HAP-1 (cell line): ENCODE measurements at places on chromosomes 12 and 14.

- DNase-seq: no peak
Observed at GRCh38 chr14:94517641-94518257, 8.5 kb upstream of the SERPINA12 start.

DNA sequence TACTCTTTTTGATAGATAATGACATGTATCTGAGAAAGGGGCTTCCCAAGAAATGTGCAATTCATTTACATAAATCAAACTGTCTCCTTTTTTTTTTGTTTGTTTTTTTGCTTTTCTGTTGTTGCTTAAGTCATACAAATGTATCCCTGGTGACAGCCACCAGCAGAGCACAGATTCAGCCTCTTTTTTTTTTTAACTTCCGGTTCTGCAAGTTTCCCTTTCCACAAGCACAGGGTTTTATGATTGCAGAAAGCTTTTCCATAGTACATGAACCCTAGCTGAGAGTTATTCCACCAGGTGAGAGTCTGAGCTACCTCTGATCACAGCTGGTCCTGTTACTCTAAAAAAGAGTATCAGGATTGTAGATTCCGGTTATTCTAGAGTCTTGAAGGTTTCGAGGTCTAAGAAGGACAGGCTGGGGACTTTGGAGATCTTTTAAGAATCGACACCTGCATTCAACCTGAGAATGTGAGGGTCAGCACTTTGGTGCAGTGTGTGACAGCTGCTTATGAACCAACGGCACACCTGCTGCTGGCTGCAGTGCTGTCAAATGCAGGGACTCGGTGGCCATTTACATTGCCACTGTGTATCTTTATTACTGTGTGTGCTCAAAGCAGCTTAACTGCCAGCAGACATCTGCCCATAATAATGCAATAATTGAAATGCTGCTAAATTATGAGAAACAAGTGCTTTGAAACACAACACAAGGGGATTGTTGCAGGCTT is 551.7 kb downstream of the NRXN3 start:
- DNase-seq: no peak

- no peak for DNase-seq
Observed at GRCh38 chr14:32561520-32561919, 232.4 kb downstream of the AKAP6 start.

DNA sequence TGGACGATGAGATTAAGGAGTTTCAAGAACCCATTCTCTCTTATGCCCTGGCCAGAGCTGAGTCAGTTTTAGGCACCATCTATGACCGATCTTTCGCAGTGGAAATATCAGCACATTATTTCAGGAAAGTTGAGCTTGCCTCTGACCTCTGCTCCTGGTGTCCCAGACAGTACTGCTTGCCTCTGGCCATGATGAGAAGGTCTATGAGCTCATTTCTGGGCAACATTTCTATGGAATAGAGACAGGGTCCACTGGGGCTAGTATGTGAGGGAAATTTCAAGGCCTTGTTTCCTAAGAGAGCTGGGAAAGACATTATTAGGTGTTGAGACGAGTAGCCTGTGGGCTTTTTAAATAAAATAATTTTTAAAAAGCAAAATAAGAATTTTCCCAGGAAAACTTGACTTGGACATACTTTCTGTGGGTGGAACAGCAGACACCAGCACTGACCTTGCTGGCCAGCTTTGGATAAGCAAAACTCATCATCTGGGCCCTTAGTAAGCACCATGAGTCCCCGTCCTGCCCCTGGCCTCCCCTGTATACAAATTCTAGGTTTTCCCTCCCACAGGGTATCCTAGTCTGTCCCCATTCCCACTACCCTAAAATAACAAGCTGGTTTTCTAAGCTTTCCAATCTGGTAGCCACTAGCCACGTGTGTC is 43.4 kb downstream of the DIO2 start:
- DNase-seq: no peak

GRCh38 chr14:84891404-84891803 is 638.5 kb upstream of the FLRT2 start:
- DNase-seq: no peak

GRCh38 chr14:36424478-36425102 is 95.4 kb downstream of the NKX2-1 start:
- no peak for DNase-seq

- DNase-seq: no peak
Observed at GRCh38 chr12:75337905-75338304, 3.4 kb downstream of the GLIPR1L1 start.

GRCh38 chr14:29558516-29558915 is 369.1 kb downstream of the PRKD1 start:
- DNase-seq: no peak

- DNase-seq: no peak
Observed at GRCh38 chr12:109444259-109444658, 32.8 kb downstream of the KCTD10 start.

DNA sequence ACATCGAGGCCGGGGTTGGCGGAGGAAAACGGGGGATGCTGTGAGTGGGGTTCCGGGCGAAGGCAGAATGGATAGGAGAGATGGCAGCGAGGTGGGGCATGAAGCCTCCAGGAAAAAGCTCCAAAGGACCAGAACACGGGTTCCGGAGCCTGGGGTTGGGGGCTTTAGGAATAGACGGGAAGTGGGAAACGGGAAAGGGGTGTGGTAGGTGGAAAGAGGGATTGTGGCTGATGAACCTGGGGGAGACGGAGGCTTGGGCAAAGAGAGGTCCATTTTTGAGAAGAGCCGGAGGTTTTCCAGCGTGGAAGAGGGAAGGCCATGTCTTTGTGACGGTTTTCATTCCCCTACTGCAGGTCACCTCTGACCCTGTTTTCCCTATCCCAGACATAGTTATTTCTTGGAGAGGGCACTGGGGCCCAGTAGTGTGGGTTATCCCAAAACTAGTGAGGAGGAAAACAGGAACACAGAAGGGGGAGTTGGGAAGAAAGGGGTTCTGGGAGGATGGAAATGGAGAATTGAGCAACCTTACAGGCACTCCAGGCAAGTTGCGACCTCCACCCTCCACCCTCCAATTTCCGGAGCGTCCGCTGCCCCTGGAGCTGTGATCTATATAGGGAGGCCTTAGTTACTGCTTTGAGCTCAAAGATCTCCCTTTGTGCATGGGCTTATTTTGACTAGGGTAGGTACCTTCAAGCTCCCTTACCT is 1.1 kb downstream of the ATN1 start:
- no peak for DNase-seq

- no peak for DNase-seq
Observed at GRCh38 chr14:93706360-93706955, 81.8 kb downstream of the PRIMA1 start.

DNA sequence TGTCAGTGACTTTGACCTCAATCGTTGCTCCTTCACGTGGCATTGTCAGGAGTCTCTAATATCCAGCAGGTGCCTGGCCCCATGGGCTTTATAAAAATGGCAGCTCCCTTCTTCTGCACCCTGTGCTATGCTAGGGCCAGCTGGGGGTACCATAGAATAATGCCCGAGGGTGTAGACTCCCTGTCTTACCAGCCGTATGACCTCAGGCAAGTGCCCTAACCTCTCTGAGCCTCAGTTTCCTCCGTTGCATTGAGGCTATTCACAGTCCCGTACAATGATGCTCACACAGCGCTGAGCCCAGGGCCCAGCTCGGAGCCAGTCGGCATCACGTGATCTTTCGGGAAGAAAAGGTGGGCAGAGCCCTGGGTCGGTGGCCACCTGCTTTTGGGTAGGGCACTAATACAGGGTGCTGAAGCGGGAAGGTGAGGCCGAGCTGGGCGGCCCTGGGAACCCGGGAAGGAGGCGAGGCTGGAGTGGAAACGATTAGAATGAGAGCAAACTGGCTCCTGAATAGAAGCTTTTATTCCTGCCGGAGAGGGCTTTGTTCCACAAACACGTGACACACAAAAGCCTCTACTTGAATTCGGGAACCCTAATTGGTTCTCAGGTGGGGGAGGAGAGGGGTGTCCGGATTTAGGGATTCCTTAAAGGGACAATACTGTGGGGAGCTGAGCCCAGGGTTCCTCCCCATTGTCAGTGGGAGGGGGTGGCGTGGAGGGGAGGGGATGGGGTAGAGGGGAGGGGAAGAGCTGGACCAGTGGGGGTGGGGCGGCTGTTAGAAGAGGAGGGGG is 19.9 kb upstream of the MSI1 start:
- DNase-seq: peak; percentile 98

GRCh38 chr12:26918321-26919215 is 19.2 kb downstream of the INTS13 start:
- peak; percentile 29 for DNase-seq

- no peak for DNase-seq
Observed at GRCh38 chr12:97435153-97435552, 27.5 kb upstream of the RMST start.

DNA sequence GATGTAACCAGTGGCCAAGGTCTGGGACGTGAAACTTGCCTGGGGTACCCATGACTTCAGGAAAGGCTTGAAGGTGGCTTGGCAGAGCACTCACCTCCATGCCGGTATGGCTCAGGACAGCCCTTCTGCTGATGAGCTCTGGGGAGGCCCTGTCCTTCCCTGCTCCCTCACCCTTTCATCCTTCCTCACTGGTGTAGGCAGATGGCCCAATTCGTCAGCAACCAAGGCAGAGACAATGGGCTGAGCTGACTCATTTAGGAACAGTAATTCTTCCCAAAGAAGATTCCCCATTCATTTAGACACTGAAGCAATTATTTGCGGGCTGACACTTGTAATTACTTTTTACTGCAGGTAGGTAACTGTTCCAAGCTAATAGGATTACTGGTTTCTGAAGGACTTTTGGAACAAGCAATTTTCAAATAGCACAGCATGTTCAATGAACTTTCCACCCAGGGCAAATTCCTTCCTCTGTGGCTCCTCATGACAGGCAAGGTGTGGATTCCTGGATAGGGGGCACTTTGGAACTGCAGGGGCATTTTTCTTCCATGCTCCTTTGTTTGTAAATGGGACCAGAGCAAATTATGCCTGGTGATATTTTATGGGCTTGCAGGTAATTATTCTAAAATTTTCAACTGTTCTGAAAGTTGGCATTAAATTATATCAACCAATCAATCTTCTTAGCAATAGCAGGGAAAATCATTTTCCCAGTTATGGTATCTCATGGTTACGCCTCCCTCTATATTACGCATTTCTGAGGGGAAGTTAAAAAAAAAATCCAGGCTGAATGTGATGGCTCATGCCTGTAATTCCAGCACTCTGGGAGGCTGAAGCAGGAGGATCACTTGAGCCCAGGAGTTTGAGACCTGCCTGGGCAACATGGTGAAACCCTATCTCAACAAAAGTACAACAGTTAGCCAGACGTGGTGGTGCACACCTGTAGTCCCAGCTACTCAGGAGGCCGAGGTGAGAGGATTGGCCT is 24.1 kb upstream of the NRDE2 start:
- no peak for DNase-seq

- peak; percentile 36 for DNase-seq
Observed at GRCh38 chr14:22427771-22428231, 161.2 kb downstream of the DAD1 start.

- no peak for DNase-seq
Observed at GRCh38 chr14:71346685-71347084, 439.4 kb downstream of the PCNX1 start.

- no peak for DNase-seq
Observed at GRCh38 chr14:79418649-79419415, 792.5 kb downstream of the DIO2 start.

DNA sequence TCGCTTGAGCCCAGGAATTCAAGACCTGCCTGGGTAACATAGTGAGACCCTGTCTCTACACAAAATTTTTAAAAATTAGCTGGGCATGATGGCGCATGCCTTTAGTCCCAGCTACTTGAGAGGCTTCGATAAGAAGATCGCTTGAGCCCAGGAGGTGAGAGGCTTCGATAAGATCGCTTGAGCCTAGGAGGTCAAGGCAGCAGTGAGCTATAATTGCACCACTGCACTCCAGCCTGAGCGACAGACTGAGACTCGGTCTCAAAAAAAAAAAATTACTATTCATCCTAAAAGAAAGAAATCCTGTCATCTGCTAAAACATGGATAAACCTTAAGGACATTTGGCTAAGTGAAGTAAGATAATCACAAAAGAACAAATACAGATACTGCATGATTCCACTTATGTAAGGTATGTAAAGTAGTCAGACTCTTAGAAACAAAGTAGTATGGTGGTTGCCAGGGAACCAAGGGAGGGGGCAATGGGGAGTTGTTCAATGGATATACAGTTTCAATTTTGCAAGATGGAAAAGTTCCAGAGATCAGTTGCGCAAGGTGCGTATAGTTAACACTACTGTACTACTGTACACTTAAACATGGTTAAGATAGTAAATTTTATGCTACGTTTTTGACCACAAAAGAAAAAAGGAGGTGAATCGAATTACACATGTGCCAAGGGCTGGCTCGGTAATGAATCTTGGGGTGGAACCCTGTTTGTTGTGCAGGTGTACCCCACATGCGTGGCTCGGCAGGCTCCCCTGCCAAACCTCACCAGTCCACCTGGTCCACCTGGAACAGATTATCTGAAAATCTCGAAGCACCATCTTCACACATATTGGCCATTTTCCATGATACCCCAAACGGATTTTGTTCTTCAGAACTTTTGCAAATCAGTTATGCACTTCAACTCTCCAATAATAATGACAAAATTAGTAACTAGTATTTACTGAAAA is 18.3 kb upstream of the ATP2A2 start:
- no peak for DNase-seq

- DNase-seq: no peak
Observed at GRCh38 chr14:105201925-105202513, 20.9 kb upstream of the NUDT14 start.

GRCh38 chr12:100448656-100449055 is 25.0 kb upstream of the NR1H4 start:
- DNase-seq: no peak

DNA sequence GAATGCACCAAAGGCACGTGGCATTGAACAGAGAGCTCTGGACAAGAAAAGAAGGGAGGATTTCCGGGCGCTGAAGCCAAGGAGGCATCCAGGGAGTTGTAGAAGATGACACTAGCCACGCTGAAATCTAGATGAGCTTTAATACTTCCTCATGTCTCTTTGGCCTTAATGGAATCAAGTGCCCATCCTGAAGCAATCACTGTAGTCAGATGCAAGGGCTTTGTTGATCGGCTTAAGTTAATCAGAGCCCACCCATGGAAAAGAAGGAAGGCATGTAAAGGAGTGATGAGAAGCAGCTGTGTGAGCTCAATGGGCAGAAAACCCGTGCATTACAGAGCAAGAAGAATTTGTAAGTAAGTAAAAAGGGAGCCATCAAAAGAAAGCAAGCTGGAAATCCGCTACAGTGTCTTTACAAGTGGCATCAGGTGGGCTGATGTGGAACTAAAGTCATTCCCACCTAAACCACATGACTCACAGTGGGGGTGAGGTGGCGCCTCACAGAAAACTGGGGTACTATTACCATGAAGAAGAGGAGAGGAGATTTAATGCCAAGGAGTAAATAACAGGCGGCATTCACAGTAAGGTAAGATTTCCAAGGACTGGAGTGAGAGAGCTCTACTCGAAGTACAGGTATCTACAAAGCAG is 48.4 kb downstream of the NDUFA12 start:
- DNase-seq: no peak

DNA sequence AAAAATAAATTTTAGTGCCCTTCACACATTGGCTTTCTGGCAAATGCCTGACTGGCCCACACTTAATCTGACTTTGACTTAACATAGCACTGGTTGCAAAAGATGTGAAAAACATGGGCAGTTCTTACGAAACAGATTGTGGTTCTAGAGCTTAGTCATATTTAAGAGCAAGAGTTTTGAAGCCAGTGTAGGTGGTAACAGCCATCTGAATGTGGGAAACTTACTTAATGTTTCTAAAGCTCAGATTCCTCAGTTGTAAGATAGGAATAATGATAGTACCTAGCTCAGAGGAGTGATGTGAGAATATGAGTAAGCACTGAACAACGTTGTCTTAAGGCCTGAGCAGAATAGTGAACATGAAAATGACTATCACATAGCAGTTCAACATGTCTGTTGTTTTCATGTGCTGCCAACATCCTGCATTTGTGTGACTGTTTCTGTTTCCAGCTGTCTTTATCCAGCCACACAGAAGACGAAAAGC is 262.7 kb downstream of the SYT1 start:
- DNase-seq: no peak

- DNase-seq: no peak
Observed at GRCh38 chr12:14915736-14916135, 22.6 kb downstream of the ERP27 start.
